ENCODE measurements at places on chromosomes 5 and 9. TPM values are rescaled to one million over a fixed set of nuclear protein-coding genes. Genes with fewer than 3 reads are reported as not detected.
A peak's percentile ranks its signal among the peaks of the same experiment; 100 is the strongest.

Gene GBGT1
- total RNA-seq, result 1.8 TPM

- DNase-seq, result no peak
These were observed 6.6 kb upstream of the UBQLN1 start for GRCh38 chr9:83714329-83714728.

DNA sequence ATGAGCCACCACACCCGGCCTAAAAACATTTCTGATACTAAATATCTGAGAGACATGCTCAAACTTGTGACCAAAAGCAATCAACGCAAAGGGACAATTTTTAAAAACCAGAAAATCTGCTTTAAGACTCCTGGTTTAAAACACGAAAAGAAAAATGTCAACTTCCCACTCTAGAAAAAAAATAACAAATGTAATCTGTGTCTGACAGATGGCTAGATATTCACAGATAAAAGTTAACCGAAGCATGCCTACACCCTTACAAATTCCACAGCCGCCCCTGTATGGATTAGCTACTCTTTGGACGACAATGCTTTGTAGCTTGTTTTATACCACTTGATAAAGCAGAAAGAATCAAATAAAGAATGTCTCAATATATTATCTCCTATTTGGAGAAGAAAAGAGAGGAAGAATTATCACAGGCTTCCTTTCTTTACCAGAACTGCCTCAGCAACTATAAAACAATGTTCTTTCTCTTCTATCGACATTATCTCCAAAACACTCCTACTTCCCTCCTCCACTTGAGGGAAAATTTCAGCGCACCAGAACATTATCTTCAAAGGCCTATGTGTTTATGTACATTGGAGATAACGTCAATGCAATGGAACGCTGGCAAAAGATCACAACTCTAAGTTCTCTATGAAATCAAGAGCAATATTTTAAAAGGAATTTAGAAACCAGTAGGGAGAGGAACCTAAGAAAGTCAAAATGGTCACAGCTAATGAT, 26.2 kb downstream of the CEMIP2 start:
- peak; percentile 93 for DNase-seq

Gene G3BP1
- 482 TPM for total RNA-seq

Gene FAM151B
- total RNA-seq, result 2.9 TPM

Gene DMAC1
- 9.4 TPM for total RNA-seq

- peak; percentile 65 for DNase-seq
These were observed 53.4 kb downstream of the SNX18 start for GRCh38 chr5:54570916-54571315.

DNA sequence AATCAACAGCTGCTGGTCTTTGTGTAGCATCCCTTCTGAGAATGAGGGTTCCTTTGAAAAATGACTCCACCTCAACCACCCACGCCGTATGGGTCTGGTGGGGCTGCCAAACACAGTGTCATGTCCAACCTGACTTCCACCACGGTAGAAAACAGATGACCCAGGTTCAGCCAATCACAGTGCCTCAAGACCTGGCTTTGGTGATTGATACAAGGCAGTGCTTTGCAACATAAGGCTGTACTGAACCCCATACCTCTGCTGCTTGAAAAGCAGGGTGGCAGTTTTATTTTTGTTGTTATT, 11.5 kb upstream of the TGFBR1 start:
- no peak for DNase-seq

DNA sequence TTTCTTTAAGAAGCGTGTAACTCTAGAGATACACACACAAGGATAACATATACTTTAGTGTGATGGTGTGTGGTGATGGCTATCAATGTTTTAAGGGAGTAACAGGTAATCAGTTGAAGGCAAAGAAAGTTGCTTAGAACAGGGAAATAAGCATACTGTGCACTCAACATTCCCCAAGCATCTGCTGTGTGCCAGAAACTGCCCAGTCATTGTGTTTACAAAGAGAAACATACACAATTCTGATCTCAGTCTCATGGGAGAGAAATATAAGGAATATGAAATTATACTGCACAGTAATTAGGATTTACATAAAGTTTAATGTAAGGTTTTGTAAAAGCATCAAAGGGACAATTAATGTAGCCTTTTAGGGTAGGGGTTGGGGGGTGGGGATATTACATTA, 224.1 kb upstream of the TYRP1 start:
- DNase-seq, result no peak

GRCh38 chr9:100322954-100323536, 29.7 kb downstream of the TEX10 start:
- DNase-seq, result peak; percentile 51

DNA sequence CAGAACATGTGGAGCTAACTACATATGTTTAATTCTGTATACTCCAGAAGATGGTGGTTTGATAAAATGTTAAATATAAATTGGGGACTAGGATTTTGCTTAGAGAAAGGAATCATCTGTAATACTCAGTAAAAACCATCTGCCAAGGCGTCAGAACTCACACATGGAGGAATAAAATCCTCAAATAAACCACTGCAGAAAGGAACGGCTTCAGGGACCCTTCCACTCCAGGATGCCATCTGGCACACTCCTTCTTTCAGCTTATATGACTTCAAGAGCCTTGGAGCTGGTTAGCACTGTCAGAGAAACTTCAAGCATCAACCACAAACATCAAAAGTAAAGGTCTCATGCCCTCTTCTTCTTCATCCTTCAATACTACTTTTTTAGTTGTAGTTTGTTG, 360.6 kb downstream of the PLK2 start:
- DNase-seq, result no peak

DNA sequence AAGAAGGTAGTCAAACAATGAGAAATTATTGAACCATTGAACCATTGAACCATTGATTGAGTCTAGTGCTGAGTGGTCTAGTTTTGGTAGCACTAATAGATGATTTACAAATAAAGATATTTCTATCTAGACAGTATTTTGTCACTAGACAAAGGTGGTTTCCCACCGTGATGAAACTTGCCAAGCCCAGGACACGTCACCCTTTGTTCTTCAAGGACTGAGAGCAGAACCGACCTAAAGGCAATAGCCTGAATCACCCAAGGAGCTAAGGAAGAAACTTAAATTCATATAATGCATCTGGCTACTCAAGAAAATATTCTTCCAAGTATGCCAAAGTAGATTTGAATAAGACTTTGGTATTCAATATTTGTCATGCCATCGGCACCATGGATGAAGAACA, 103.3 kb downstream of the ESM1 start:
- DNase-seq, result no peak

Gene BAAT
- not detected for total RNA-seq

- no peak for DNase-seq
These were observed 3.4 kb downstream of the RORB start for GRCh38 chr9:74500584-74500924.

DNA sequence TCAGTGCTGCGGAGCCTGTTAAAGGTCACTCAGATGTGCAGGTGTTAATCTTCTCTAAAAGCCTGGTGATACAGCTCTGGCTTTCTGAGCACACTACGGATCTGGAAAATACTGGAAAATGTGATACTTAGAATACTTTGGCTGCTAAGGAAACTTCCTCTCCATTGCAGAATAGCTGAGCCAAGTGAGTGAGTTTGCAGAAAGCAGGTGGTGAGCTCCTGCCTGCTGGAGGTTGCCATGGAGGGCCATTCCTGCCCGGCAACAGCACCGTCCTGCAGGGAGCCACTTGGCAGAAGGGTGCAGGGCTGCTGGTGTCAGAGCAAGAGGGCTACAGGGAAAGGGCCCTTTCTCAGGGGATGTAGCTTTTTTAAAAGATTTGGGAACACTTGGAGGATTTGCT, 40.7 kb downstream of the SECISBP2 start:
- no peak for DNase-seq

Gene CDX1
- 0.18 TPM for total RNA-seq

Gene PRPF4
- 38.0 TPM for total RNA-seq
